ENCODE measurements at places on chromosomes 13 and 19.

DNA sequence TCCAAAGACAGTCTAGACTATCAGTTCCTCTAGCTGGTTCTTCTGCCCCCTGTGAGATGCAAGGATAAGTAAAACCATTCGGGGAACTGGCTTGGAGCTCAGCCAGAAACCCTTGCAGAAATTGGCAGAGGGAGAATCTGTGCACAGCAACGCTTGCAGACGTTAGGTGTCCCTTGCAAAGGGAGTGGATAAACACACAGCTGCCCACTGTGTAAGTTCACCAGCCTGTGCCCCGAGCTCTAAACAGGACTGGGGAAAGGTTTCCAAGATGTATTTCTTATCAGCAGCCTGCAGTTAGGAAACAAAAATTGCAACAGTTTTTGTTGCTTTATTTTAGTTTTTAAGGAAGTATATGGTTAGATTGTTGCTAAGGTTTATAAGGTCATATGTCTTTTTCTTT is 19.0 kb upstream of the ADGRE1 start:
- DNase-seq = no peak

DNA sequence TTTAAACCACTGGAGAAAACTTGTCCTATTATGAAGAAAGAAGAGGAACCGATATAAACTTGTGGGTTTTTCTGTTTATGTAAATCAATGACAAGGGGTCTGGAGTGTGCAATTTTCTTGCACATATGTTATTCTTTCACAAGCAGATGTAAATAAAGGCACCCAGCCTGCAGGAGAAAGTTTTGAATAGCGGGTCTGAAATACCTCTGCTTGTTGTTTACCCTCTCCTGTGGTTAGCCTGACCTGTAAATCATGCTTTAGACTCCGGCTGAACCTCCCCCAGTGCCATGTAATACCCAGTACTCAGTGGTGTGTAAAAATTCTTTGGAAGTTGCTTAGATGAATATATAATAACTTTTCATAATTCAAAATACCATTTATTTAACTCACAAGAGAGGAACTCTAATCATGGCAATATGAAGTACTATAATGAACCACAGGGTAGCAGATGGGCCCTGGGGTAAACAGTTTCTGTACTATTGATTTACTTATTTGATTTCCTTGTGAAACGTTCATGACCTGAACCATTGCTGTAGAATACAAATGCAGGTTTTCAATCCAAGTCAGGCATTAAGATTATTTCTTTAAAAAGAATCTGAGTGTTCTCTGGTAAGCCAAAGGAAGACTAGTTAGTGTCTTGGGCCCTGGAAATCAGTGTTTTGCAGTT is 245.1 kb downstream of the LMO7 start:
- no peak for DNase-seq

GRCh38 chr19:18481505-18482222 is 40.2 kb downstream of the ELL start:
- no peak for DNase-seq

DNA sequence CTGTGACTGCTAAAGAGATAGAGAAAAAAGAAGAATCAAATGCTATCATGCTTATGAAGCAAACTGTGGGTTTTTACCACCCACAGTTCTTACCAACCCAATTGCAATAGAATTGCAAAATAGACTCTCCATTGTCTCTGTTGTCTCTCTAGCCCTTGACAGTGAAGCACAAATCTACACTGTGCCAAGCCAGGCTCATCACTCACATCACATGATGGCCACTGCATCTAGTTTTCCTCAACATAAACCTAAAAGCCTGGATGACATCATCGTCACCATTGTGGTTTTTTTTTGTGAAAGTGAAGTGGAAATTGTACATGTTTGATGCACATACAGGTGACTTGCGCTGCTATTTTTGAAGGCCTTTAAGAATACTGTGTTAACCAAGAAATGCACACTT is 56.1 kb downstream of the KL start:
- DNase-seq = no peak

DNA sequence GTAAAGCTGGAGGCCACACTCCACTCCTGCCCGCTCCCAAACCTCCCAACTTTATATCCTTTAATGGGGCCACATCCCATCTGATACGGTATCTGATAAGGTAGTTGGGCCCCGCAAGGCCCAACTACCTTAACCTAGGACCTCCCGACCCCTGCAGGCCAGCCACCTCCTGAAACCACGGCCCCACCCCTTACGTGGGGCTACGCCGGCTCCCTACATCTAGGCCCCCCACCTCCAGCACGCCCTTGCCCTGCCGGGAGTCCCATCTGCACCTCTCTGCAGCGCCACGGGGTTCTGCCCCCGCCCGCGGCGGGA is 2.2 kb downstream of the IGFLR1 start:
- no peak for DNase-seq

DNA sequence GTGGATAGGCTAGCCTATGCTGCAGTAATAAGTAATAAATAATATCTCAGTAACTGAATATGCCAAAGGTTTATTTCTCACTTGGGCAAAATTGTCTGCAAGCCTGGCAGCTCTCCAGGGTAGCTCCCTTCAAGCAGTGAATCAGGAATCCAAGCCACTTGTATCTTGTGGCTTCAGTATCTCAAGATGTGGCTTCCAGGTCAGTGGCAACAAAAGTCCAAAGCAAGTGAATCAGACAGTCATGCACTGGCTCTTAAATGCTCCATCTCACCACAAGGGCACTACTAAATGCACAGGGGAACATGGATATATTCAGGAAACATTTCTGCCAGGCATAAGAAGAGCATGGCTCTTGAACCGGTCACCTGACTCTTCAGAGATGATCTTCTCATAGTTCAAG is 126.3 kb downstream of the KCTD12 start:
- no peak for DNase-seq

- no peak for DNase-seq
Observed at GRCh38 chr19:44303320-44303719, 1.5 kb downstream of the ZNF235 start.

- no peak for DNase-seq
Observed at GRCh38 chr19:3065675-3066357, 3.5 kb upstream of the TLE5 start.

GRCh38 chr19:52992109-52993004 is 21.4 kb upstream of the ERVV-1 start:
- DNase-seq = no peak

DNA sequence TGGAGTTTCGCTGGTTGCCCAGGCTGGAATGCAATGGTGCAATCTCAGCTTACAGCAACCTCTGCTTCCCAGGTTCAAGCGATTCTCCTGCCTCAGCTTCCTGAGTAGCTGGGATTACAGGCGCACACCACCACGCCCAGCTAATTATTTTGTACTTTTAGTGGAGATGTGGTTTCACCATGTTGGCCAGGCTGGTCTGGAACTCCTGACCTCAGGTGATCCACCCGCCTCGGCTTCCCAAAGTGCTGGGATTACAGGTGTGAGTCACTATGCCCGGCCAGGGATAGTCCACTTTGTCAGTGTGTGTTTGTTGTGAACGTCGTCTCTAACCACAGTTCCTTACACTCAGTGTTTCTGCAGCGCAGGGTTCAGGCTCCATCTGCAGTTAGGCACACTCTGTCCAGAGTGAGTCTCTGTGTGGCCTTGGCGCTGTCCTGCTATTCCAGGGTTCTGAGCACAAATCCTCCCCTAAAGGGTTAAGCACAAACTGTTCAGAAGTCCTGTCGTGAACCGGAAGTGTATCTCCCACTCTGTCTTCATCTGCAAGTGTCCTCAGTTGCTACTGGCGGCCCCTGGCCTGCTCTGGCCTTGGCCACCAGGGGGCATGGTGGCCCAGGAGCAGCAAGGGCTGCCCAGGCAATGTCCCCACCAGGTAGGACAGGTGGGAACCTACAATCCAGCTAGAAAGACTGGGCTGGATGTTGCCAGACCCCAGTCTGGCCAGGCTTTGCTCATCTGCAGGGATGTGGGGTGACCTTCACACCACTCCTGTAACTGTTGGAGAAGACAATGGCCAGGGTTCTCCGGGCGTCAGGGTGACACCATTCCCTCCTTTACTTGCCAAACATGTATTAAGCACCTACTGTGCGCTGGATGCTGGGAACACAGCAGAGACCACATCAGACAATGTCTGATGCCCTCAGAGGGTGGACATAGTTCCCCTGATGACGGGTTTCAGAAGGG is 38.8 kb upstream of the GATAD2A start:
- peak; percentile 87 for DNase-seq

DNA sequence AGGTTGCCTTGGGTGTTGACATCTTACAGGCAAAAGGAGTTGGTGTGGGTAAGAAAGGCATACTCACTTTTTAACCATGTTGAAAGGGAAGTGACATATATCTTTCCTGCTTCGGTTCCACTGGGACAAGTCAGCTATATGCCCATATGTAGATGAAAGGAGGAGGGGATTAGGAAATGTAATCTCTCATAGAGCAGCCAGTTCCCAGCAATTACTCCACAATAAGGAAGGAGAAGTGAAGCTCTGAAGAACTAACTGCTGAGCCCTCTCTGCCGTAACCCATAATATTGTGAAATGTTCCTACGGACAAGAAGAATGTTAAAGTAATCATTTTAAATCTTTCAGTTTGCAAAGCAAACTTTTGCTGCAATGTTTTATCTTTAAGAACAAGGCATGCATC is 82.2 kb downstream of the EDNRB start:
- no peak for DNase-seq

GRCh38 chr13:108127406-108127805 is 87.9 kb downstream of the LIG4 start:
- DNase-seq = no peak

DNA sequence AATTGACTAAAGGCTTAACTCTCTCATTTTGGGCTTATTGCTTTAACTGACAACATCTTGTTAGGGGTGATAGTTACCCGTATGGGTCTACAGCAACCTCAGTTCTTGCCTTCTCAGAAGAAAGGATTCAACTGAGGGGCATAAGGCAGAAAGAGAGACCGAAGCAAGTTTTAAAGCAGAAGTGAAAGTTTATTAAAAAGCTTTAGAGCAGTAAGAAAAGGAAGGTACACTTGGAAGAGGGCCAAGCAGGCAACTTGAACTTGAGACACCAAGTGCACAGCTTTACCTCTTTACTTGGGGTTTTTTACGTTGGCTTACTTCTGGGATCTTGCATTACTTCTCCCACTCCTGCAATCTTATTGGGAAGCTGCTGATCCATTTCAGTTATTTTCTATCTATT is 246.9 kb upstream of the PRR20A start:
- DNase-seq = no peak

DNA sequence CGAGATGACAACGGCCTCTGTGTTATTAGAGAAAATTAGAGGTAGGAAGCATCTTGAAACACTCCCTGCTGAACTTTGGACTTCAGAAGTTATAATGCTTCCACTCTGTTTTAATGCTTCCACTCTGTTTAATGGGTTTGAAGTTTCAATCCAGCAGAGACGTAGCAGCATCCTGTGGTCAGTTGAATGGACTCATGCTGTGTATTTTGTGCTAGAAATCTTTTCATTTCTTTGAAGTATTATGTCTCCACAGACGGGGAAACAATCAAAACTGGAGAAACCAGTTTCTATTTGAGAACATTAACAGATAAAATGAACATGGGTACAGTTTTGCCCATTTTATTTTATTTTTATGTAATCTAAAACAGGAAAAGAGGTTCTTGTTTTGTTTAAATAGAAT is 1736.2 kb downstream of the SLITRK5 start:
- DNase-seq = no peak

GRCh38 chr19:47483800-47484690 is at the start of gene KPTN:
KPTN (minus strand) TSS chr19:47484219; CDS start chr19:47484160, 59 bp downstream.
- no peak for DNase-seq

- no peak for DNase-seq
Observed at GRCh38 chr13:112767506-112768471, 78.0 kb downstream of the ATP11A start.

DNA sequence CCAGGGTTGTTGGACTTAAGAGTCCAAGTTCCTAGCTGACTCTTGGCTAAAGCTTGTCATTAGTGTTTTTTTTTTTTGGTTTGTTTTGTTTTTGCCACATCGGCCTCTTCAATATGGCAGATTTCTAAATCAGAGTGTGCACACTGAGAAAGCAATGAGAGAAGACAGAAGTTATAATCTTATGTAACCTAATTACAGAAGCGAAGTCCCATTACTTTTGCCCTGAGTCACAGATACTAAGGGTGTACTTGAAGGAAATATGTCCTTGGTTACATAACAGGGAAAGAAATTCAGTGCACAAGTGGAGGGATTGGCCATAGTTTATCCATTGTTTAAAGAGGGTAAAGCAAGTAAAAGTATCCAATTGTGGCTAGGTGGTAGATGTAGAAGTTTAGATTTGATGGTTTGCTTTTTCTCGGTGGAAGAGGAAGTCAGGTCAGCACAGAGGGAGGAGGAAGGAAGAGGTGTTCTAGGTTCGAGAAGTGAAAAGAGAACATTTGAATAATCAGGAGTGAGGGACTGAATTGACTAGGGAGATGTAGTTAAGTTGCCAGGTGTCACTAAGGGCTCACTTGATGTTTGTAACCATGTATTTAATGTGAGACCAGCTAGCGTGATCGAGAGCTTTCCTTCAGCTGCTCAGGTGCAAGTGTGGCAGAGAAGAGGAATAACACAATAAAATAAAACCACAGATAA is 12.2 kb downstream of the GTF2F2 start:
- no peak for DNase-seq

- no peak for DNase-seq
Observed at GRCh38 chr13:31436478-31436877, 236.7 kb downstream of the B3GLCT start.

GRCh38 chr19:15113245-15114152 is 6.3 kb downstream of the SYDE1 start:
- DNase-seq = no peak

DNA sequence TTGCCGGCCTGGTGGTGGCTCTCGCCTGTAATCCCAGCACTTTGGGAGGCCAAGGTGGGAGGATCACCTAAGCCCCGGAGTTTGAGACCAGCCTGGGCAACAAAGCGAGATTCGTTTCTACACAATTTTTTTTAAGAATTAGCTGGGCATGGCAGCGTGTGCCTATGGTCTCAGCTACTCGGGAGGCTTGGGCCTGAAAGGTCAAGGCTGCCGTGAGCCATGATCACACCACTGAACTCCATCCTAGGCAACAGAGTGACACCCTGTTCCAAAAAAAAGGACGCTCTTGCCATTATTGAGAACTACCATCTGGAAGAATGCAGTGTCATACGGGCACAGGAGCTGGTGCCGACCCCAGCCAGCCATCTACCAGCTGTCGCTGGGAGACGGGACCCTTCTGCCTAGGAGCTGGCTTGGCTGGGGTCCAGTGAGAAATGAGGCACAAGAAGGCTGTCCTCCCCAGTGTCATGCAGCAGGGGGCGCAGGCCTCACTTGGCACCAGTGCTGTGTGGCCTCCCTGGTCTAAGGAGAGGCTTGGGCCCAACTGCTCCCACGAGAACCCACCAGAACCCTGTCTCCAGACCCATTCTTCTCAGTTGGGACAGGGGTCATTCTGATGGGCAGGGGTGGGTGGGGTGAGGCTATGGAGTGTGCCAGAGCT is 12.2 kb upstream of the RELB start:
- no peak for DNase-seq

- no peak for DNase-seq
Observed at GRCh38 chr13:32354040-32354439, 38.7 kb downstream of the BRCA2 start.

GRCh38 chr13:39038569-39039030 is 344 bp downstream of the NHLRC3 start:
- DNase-seq = no peak
